ENCODE measurements at places on chromosomes 5 and 9. TPM values are rescaled to one million over a fixed set of nuclear protein-coding genes. Genes with fewer than 3 reads are reported as not detected.

The PCDHB11 gene
- total RNA-seq: 0.92 TPM

The TLE1 gene
- total RNA-seq: 97.7 TPM

The FRMD3 gene
- 0.89 TPM for total RNA-seq

The HARS2 gene
- total RNA-seq: 26.8 TPM

DNA sequence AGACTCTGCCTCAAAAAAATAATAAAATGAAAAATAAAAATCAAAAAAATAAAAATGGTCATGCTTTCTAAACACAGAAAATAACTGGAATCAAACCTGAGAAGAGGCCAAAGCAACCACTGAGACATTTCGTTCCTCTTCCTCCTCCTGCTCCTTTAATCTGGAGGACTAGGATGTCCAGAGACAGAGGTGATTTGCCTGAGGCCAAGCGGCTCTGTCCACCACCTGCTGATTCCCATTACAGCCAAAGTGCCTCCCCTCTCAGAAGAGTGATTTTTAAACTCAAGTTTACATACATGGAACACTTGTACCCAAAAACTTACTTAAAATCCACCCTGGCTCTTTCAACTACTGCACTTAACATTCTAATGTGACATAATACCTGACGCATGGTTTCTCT lies 65.6 kb downstream of the TLE1 start:
- no peak for DNase-seq
- peak overlapping the region; percentile 1 for H3K4me3 ChIP-seq
- peaks cover 24% of the 10 kb centered on the region for H3K36me3 ChIP-seq

DNA sequence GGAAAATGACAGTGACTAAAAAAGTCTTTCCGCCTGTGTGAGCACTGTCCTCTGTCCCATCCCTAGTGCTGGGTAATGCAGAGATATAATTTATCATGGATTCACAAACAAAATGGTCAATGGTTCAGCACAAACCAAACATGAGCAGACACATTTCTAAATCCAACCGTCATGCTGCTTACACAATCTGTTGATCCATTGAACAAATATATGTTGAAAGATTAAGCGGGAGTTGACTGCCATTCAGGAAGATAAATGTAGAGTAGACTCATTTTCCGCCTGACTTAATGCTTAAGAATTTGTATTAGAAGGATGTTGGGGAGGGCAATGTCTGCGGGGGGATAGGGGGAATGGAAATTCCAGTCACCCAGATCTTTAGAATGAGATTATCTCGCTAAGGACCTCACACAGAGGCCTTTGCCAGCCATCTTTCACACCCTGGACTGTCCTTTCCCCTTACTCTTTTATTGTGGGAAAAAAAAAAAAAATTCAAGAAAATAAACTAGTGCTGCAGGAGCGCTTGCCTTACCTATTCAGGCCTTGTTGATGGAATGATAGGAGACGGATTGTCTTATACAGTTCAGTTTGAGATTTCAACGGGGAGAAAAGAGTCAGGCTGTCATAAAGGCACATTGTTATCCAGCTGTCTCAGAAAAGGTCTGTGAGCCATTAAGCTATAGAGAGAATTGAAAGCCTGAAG lies 153.7 kb downstream of the TLE1 start:
- H3K27ac ChIP-seq: no peak overlapping the region
- H3K36me3 ChIP-seq: no peaks in the 10 kb centered on the region
- no peaks in the 10 kb centered on the region for H3K27me3 ChIP-seq
- H3K4me3 ChIP-seq: no peak overlapping the region
- peaks cover 10% of the 10 kb centered on the region for H3K4me1 ChIP-seq

- no peak overlapping the region for H3K27ac ChIP-seq
- no peaks in the 10 kb centered on the region for H3K27me3 ChIP-seq
- no peaks in the 10 kb centered on the region for H3K4me1 ChIP-seq
- DNase-seq: no peak
- no peaks in the 10 kb centered on the region for H3K36me3 ChIP-seq
- H3K4me3 ChIP-seq: no peak overlapping the region
Observed at GRCh38 chr5:79850941-79851340, 140.1 kb downstream of the MTX3 start.

DNA sequence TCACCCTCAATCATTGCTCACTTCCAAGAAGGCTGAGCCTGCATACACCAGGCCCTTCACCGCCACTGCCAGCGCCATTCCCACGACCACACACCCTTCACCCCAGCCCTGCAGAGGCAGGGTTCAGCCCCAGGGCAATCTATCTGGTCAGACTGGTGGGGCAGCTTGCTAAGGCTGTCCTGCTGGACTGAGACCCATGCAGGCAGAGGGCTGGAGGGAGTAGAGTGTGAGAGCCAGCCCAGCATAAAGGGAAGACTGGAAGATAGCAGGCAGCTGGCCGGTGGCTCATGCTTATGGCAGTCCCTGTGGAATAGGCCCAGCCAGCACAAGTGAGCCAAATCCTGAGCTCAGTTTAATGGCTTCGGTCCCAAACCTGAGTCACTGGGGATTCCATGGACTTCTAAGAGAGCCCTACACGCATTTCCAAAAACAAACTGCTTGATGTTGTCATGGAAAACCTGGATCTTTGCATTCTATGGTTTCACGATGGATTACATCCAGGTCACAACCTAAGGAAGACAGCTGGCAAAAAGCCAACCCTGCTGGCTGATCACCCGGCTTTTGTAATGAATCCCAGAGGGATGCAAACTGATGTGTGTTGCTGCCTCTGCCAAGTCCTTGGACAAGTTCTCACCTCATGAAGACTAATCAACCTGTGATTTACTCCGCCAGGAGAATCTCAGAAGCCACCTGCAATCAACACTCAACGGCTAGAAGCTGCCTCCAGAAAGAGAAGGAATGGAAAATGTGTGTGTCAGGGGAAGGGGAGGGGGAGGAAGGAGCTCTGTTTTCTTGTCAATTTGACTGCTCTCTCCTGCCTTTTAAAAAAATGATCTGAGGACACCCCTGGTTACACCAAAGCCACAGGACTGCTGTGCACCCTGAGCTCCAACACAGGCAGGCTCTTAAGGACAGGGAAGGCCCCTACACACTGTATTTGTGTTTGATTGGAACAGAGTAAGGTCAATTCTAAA lies 143.6 kb downstream of the LHFPL2 start:
- H3K4me1 ChIP-seq: peaks cover 74% of the 10 kb centered on the region
- H3K4me3 ChIP-seq: no peak overlapping the region
- peak overlapping the region; percentile 89 for H3K27ac ChIP-seq
- no peaks in the 10 kb centered on the region for H3K36me3 ChIP-seq

GRCh38 chr9:128159522-128159783 lies 612 bp upstream of the BBLN start:
- H3K27me3 ChIP-seq: no peaks in the 10 kb centered on the region
- peaks cover 8% of the 10 kb centered on the region for H3K36me3 ChIP-seq
- H3K27ac ChIP-seq: peak overlapping the region; percentile 76
- H3K4me3 ChIP-seq: peak overlapping the region; percentile 65
- DNase-seq: no peak
- peaks cover 5% of the 10 kb centered on the region for H3K4me1 ChIP-seq

- peak; percentile 47 for DNase-seq
- peaks cover 19% of the 10 kb centered on the region for H3K36me3 ChIP-seq
- peaks cover 46% of the 10 kb centered on the region for H3K27me3 ChIP-seq
Observed at GRCh38 chr9:38622288-38622674, 1.9 kb upstream of the ANKRD18A start.

- H3K36me3 ChIP-seq: no peaks in the 10 kb centered on the region
- H3K27me3 ChIP-seq: no peaks in the 10 kb centered on the region
- H3K4me1 ChIP-seq: peaks cover 4% of the 10 kb centered on the region
- no peak for DNase-seq
Observed at GRCh38 chr5:84437673-84438315, 53.1 kb upstream of the EDIL3 start.

GRCh38 chr5:59107692-59108091 lies 524.8 kb downstream of the RAB3C start:
- H3K27me3 ChIP-seq: no peaks in the 10 kb centered on the region
- no peak overlapping the region for H3K4me3 ChIP-seq
- H3K27ac ChIP-seq: no peak overlapping the region
- no peaks in the 10 kb centered on the region for H3K4me1 ChIP-seq
- no peaks in the 10 kb centered on the region for H3K36me3 ChIP-seq
- no peak for DNase-seq

DNA sequence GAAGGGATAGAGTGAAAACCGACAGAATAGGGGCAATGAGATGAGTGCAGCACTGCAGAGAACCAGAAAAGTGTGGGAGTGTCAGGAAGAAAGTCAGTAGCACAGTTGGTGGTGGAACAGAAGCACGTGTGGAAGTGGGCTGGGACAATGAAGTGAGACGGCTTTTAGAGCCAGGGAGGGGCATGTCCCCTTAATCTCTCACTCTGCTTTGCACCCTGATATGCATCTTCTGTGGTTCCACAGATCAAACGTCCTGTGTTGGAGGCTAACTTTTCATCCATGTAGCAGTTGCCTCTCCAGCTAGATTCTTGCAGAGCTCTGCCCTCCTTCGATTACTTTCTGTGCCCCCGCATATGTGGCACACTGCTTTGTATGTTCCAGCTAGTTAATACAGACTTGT lies 163.6 kb downstream of the DOCK8 start:
- DNase-seq: no peak
- 0 out of 2 replicates have a peak overlapping the region, but pooled peaks have one; percentile 10 for H3K27ac ChIP-seq
- H3K27me3 ChIP-seq: no peaks in the 10 kb centered on the region
- peaks cover 3% of the 10 kb centered on the region for H3K4me1 ChIP-seq

- H3K4me1 ChIP-seq: peaks cover 5% of the 10 kb centered on the region
- DNase-seq: no peak
- H3K27me3 ChIP-seq: no peaks in the 10 kb centered on the region
- peaks cover 6% of the 10 kb centered on the region for H3K36me3 ChIP-seq
- no peak overlapping the region for H3K4me3 ChIP-seq
- H3K27ac ChIP-seq: no peak overlapping the region
Observed at GRCh38 chr5:118722122-118723020, 266.0 kb downstream of the DTWD2 start.

- no peak for DNase-seq
- H3K27ac ChIP-seq: no peak overlapping the region
Observed at GRCh38 chr5:27402828-27403227, 364.4 kb upstream of the CDH9 start.

DNA sequence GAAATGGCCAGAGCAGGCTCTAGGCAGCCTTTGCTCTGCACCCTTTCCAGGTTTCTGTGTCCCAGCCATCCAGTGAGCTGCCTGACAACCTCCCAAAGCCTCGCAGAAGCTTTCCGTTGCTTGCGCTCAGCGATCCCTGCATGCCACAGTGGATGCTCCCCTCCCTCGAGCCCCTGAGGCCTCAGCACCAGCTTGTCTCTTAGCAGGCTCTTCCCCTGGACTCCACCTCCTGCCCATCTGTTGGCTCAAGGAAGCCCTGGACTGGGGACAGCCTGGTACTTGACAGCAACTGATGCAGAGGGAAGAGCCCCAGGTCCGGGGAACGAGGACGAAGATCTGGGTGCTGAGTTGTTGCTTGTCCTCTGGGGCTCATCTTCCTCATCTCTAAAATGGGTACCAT lies 23.2 kb downstream of the TSPAN17 start:
- peaks cover 7% of the 10 kb centered on the region for H3K27me3 ChIP-seq
- no peak overlapping the region for H3K4me3 ChIP-seq
- no peak for DNase-seq
- H3K36me3 ChIP-seq: 0 out of 2 replicates have a peak, but pooled peaks cover 2% of the 10 kb centered on the region

- no peaks in the 10 kb centered on the region for H3K4me1 ChIP-seq
- no peak overlapping the region for H3K4me3 ChIP-seq
- no peaks in the 10 kb centered on the region for H3K36me3 ChIP-seq
- H3K27me3 ChIP-seq: no peaks in the 10 kb centered on the region
Observed at GRCh38 chr5:132313961-132314432, 19.8 kb downstream of the SLC22A4 start.

- no peak for DNase-seq
- H3K27ac ChIP-seq: no peak overlapping the region
- H3K27me3 ChIP-seq: no peaks in the 10 kb centered on the region
- no peak overlapping the region for H3K4me3 ChIP-seq
- no peaks in the 10 kb centered on the region for H3K36me3 ChIP-seq
- H3K4me1 ChIP-seq: peaks cover 10% of the 10 kb centered on the region
Observed at GRCh38 chr5:156473269-156473908, 146.4 kb downstream of the SGCD start.

- no peak overlapping the region for H3K4me3 ChIP-seq
- peaks cover 4% of the 10 kb centered on the region for H3K27me3 ChIP-seq
- DNase-seq: no peak
- peaks cover 6% of the 10 kb centered on the region for H3K4me1 ChIP-seq
- no peaks in the 10 kb centered on the region for H3K36me3 ChIP-seq
Observed at GRCh38 chr5:4883360-4883759, 256.8 kb upstream of the ADAMTS16 start.

DNA sequence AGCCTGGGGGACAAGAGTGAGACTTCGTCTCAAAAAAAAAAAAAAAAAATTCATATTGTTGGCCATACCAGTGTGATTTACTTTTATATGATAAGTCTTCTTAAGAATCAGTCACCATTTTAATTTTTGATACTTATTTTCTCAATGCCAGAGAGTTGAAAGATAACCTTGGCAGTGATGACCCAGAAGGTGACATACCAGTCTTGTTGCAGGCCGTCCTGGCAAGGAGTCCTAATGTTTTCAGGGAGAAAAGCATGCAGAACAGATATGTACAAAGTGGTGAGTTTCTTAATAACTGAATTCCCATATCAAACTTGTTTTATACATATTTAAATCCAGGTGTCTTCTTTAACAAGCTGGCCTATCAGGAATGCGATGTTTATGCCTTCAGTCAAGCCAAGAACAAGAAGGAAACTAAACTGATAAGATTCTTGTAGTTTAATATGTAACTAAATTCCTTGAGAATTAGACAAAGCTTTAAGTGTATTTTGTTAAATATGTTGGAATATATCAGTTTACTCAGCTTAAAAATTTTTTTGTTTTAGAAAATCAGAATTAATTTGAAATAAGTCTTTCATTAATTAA lies 81.5 kb downstream of the NIPBL start:
- peaks cover 19% of the 10 kb centered on the region for H3K36me3 ChIP-seq
- no peak for DNase-seq
- H3K4me3 ChIP-seq: no peak overlapping the region
- H3K27ac ChIP-seq: no peak overlapping the region

DNA sequence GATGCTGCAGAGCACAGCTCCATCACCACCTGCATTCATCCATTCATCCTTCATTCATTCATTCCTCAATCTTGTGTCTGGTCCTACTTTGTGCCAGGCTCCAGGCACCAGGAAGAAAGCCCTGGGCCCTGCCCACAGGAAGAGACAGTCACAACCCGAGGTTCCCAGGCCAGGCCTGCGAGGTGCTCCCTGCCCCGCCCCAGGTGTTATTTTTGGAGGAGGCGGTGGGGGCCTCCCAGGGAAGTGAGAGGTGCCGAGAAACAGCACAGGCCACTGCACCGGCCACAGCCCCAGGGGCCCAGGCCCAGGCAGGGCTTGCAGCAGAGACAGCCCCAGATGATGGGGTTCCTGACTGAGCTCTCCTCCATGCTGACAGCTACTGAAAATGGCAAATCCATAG lies 33.4 kb downstream of the VAV2 start:
- peaks cover 68% of the 10 kb centered on the region for H3K4me1 ChIP-seq
- no peaks in the 10 kb centered on the region for H3K27me3 ChIP-seq
- H3K27ac ChIP-seq: peak overlapping the region; percentile 96
- no peak overlapping the region for H3K4me3 ChIP-seq
- no peaks in the 10 kb centered on the region for H3K36me3 ChIP-seq

GRCh38 chr9:106964329-106964728 lies 101.4 kb downstream of the ZNF462 start:
- DNase-seq: no peak
- peaks cover 75% of the 10 kb centered on the region for H3K4me1 ChIP-seq
- H3K27me3 ChIP-seq: no peaks in the 10 kb centered on the region
- peaks cover 47% of the 10 kb centered on the region for H3K36me3 ChIP-seq
- no peak overlapping the region for H3K27ac ChIP-seq

Data from WTC11 (cell line).